CD14-positive monocyte (primary cell): ENCODE measurements at places on chromosomes 6 and 20. TPM values are rescaled to one million over a fixed set of nuclear protein-coding genes. Genes with fewer than 3 reads are reported as not detected.

The TCP11 gene
- not detected for polyA plus RNA-seq

The DCDC2 gene
- not detected for polyA plus RNA-seq

The CRIP3 gene
- 5.1 and 12.8 TPM in 2 replicates for polyA plus RNA-seq

The PFDN6 gene
- polyA plus RNA-seq = 26.0 TPM

The LKAAEAR1 gene
- polyA plus RNA-seq = 0.86 TPM

The RAET1L gene
- not detected for polyA plus RNA-seq

DNA sequence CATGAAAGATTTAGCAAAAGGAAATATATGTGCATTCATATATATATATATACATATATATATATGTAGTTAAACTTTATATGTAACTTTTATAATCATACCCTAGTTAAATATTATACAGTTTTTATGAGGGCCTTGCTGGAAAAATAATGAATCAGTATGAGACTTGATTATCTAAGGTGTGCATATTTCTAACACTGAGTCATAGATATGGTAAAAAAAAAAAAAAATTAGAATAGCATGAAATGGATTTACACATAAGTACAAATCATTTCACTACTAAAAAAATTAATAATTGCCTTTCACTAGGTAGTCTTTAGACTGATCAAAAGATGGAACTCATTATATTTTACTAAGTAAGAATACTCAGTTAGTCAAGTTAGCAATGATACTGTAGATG lies 51.3 kb upstream of the DST start:
- no peak overlapping the region for H3K4me3 ChIP-seq
- no peak for DNase-seq
- H3K36me3 ChIP-seq = no peaks in the 10 kb centered on the region

- H3K36me3 ChIP-seq = no peaks in the 10 kb centered on the region
- DNase-seq = no peak
- H3K27ac ChIP-seq = no peak overlapping the region
- peaks cover 7% of the 10 kb centered on the region for H3K27me3 ChIP-seq
- no peak overlapping the region for H3K4me3 ChIP-seq
- no peaks in the 10 kb centered on the region for H3K4me1 ChIP-seq
Observed at GRCh38 chr20:50995506-50995905, 27.4 kb downstream of the KCNG1 start.

GRCh38 chr20:25229486-25230165 lies 18.3 kb upstream of the PYGB start:
- peaks cover 16% of the 10 kb centered on the region for H3K36me3 ChIP-seq
- H3K27ac ChIP-seq = no peak overlapping the region
- H3K27me3 ChIP-seq = no peaks in the 10 kb centered on the region
- H3K4me3 ChIP-seq = no peak overlapping the region

- no peak overlapping the region for H3K27ac ChIP-seq
- DNase-seq = no peak
- no peaks in the 10 kb centered on the region for H3K27me3 ChIP-seq
- H3K4me1 ChIP-seq = no peaks in the 10 kb centered on the region
- H3K4me3 ChIP-seq = no peak overlapping the region
- no peaks in the 10 kb centered on the region for H3K36me3 ChIP-seq
Observed at GRCh38 chr20:57666106-57666833, 43.5 kb downstream of the PMEPA1 start.

DNA sequence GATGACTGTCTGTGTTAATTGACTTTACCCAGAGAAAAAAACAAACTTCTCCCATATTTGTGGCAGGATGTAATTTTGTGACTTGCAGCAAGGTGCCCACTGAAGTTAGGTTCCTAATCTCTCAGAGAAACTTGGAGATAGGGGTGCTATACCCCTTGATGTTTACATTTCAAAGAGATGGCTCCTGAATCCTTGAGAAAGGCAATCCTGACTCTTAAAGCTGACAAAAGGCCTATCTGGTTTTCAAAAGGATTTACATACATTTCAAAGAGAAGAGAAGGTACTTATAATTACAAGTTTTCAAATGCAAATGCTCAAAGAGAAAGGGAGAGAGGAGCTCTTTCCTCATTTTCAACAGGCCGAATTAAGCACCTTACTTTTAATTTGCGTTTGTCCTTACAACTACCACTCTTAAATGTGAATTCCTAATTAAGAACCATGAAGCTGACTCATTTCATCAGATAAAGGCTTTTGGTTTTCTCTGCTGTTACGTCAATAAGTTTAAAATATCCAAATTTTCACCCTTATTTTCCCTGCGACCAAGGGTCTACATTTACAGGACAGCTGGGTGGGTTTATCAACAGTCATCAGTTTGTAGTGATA lies 711.8 kb upstream of the MAP3K7 start:
- H3K36me3 ChIP-seq = no peaks in the 10 kb centered on the region
- no peaks in the 10 kb centered on the region for H3K27me3 ChIP-seq
- no peak overlapping the region for H3K27ac ChIP-seq
- H3K4me1 ChIP-seq = no peaks in the 10 kb centered on the region
- DNase-seq = no peak
- no peak overlapping the region for H3K4me3 ChIP-seq

DNA sequence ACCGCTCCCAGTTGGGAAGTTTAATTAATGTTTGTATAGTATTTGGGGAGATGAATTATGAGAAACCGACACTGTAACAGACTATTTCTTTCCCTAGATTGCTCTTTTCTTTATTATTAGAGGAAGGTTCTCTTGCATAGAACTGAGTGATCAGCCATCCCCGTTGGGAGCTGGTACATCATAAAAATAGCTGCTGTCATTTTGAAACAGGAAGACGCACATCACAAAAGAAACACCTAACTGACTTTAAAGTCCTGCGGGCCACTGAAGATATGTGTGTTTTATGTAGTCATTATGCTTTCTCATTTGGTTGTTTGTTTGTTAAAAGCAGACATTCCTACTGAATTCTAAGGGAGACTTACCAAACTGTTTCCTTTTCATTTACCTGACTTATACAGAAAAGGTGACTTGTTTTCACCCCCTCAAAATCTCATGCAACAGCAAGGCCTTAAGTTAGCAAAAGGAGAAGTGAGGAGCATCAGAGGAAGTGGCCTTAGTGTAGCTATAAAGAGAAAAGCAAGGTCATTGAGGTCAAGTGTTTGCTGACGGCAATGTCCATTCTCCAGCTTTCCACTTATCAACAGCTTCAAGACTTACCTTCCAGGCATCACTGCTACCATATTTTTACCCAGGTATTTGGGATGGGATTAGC lies 91.0 kb downstream of the PKHD1 start:
- no peak overlapping the region for H3K27ac ChIP-seq
- H3K27me3 ChIP-seq = no peaks in the 10 kb centered on the region
- H3K4me1 ChIP-seq = no peaks in the 10 kb centered on the region

- no peaks in the 10 kb centered on the region for H3K36me3 ChIP-seq
- H3K4me3 ChIP-seq = no peak overlapping the region
- DNase-seq = no peak
- peaks cover 39% of the 10 kb centered on the region for H3K4me1 ChIP-seq
Observed at GRCh38 chr6:108120311-108120710, 45.5 kb upstream of the NR2E1 start.

GRCh38 chr6:44298055-44298803 lies 14.9 kb downstream of the AARS2 start:
- H3K27me3 ChIP-seq = peaks cover 23% of the 10 kb centered on the region
- peaks cover 15% of the 10 kb centered on the region for H3K4me1 ChIP-seq
- DNase-seq = no peak
- H3K4me3 ChIP-seq = no peak overlapping the region
- no peak overlapping the region for H3K27ac ChIP-seq
- peaks cover 36% of the 10 kb centered on the region for H3K36me3 ChIP-seq

DNA sequence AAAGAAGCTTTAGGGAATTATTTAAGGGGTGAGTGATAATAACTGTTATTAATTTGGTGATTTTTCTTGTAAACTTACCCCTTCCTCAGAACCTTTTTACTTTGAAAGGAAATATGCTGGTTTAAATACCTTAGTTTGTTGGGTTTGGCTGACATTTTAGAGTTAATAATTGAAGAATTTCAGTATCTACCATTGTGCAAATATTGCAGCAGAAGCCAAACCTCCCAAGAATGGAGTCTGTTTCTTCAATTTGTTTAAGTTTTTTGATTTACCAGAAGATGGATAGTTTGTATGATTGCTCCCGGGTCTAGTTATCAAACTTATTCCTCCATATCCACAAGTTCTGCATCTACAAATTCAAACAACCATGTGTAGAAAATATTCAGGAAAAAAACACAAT lies 77.1 kb downstream of the ATRN start:
- no peak for DNase-seq
- no peaks in the 10 kb centered on the region for H3K4me1 ChIP-seq
- no peak overlapping the region for H3K27ac ChIP-seq
- peaks cover 69% of the 10 kb centered on the region for H3K36me3 ChIP-seq
- H3K4me3 ChIP-seq = no peak overlapping the region

DNA sequence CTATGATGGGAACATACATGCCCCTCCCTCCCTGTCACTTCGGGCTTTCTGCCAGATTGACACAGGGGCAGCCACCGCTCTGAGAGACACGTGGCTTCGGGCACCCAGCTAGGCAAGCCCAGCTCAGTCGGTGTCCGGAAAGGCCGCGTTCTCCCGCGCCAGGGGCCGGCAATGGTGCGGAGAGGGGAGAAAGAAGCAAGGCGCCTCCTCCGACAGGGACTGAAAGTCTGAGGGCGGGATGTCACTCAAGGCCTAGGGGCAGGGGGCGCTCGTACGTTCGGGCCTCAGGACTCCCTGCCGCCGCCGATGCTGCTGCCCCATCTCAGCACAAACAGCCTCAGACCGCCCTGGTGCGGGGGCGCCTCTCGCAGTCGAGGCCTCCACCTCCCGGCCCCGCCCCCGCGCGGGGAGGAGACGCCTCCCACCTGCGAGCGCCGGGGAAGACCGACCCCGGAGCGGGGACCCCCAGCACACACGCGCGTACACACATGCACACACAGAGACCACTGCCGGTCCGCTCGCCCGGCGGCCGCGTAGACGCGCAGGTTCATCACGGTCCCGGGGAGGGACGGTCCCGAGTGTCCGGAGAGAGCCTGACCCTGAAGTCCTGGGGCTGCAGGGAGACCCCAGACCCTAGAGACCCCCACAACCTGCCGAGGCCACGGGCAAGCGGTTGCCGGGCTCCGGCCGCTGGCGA lies 1.9 kb downstream of the GRM4 start:
- H3K4me1 ChIP-seq = no peaks in the 10 kb centered on the region
- no peak overlapping the region for H3K27ac ChIP-seq
- H3K36me3 ChIP-seq = no peaks in the 10 kb centered on the region
- peaks cover 24% of the 10 kb centered on the region for H3K27me3 ChIP-seq

DNA sequence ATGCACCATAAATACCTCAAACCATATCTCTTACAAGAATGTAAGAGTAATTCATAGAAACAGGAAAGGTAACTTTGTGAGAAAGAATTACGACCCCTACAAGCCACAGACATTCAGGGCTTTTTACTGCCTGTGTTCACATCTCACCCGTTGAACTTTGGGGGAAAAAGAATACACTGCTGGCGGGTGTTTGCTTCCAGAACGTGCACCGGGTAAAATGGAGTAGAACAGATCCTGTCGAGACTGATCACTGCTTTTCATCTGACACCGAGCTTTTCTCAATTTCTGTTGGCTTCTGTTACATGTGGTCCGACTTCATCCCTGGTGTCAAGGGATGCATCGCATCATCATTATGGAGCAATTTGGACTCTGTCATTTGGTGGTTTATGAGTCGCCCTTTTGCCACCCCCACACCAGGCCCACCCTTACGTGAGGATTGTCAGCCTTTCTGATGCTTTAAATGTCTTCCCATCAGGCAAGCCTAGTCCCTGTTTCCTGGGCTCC lies 219.2 kb upstream of the ZFP64 start:
- no peaks in the 10 kb centered on the region for H3K36me3 ChIP-seq
- H3K4me1 ChIP-seq = peaks cover 54% of the 10 kb centered on the region
- peak; percentile 5 for DNase-seq
- H3K27ac ChIP-seq = peak overlapping the region; percentile 58
- H3K27me3 ChIP-seq = no peaks in the 10 kb centered on the region

- DNase-seq = no peak
- H3K36me3 ChIP-seq = no peaks in the 10 kb centered on the region
- no peaks in the 10 kb centered on the region for H3K4me1 ChIP-seq
Observed at GRCh38 chr6:72649032-72649984, 27.4 kb downstream of the KCNQ5 start.

GRCh38 chr20:38214256-38215193 lies 46.0 kb downstream of the KIAA1755 start:
- DNase-seq = no peak
- no peaks in the 10 kb centered on the region for H3K36me3 ChIP-seq
- H3K27ac ChIP-seq = no peak overlapping the region
- H3K27me3 ChIP-seq = no peaks in the 10 kb centered on the region
- no peak overlapping the region for H3K4me3 ChIP-seq

DNA sequence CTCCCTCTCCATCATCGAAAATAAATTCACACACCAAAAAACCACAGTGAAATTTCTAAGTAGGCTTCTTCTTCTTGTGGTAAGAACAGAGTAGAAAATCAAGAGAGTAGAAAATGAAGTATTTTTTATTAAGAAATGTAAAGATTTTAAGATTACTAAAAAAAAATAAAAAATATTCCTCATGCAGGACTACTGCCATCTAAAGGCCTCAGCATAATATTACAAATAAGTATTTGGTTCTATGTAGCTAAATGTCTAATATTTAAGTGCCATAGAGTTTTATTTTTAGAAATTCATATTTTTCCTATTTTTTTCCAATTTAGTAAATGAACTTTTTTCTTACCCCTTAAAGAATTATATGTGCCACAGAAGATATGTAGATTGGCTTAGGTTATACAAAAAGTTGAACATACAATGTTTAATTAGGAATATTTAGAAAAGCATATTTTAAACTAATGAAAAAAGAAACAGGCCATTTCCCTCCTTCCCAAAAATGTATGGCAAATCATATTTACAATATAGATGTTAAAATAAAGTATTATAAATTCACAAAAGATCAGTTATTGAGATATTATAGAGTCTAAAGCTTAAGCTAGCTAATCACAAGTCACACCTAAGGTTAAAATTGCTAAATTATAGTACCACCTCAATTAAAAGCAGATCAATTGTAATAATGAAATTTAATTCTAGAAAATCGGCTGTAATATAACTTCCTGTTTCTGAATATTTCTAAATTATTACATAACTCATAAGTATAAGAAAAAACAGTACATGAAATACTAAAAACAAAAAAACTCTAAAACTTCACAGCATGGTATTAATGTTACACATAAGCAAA lies 3.5 kb upstream of the NT5DC1 start:
- peaks cover 15% of the 10 kb centered on the region for H3K4me1 ChIP-seq
- no peaks in the 10 kb centered on the region for H3K36me3 ChIP-seq
- no peak overlapping the region for H3K4me3 ChIP-seq
- no peaks in the 10 kb centered on the region for H3K27me3 ChIP-seq
- no peak for DNase-seq
- no peak overlapping the region for H3K27ac ChIP-seq

DNA sequence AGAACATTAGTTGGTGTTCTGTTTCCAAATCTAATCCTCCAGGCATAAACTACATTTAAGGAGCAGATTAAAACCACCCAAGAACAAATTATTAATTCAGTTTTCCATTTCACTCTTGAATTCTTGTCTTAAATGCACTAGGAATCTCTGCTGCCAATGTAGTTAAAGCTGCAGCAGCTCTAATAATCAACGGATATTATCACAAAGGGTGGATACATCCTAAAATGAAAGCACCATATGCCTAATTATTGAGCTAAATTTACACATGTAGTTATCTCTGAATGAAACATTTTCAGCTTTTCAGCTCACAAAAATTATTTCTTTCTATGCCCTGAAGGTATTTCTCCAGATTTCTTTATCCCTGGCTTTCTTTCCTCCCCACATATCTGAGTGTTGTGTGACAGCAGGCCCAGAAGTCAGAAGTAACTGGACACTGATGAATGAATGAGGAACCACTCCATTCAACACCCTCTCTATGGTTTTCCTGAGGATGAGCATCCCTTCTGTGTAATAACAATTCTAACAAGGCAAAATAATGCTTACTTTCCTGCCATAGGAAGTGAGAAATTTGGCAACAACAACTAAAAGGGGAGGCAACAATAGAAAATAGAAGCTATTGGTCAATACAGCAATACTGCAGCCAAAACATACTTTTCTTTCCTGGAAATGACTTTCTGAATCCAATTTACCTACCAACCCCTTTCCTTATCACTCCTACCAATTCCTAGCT lies 14.9 kb downstream of the MAN1A1 start:
- no peak for DNase-seq
- peak overlapping the region; percentile 55 for H3K27ac ChIP-seq
